Inflammatory macrophage (primary cell): ENCODE measurements at places on chromosomes 11 and 22.

- no peak for DNase-seq
Observed at GRCh38 chr11:80241766-80242165, 800.9 kb upstream of the TENM4 start.

DNA sequence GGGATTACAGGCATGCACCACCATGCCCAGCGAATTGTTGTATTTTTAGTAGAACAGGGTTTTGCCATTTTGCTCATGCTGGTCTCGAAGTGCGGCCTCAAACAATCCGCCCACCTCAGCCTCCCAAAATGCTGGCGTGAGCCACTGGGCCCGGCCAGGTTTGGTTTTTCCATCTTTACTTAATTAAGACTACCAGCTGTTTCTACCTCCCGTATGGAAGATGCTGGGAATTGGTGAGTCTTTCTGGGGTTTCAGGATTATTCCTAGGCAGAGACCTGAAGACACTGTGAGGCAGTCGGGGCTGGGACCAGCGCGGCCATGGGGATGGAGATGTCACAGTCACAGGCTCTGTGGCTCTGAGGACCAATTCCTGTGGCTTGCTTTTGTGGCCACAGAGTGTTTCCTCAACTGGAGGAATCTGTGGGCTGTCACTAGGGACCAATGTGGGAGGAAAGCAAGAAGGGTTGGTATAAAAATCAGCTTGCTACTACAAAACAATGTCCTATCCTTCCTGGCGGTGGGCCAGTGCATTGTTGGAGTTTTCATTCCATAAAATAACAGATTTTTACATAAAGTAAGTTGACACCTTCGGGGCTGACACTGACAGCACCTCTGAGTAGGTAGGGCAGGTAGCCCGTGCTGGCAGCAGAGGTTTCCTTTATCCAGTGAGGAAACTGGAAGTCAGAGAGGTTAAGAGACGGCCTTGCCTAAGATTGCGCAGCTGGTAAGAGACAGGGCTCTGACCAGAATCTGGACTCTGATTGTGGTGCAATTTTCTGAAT, 8.4 kb upstream of the FTH1 start:
- peak; percentile 82 for DNase-seq

GRCh38 chr22:46245511-46245910, 4.6 kb downstream of the CDPF1 start:
- no peak for DNase-seq

- no peak for DNase-seq
Observed at GRCh38 chr11:100753571-100753970, 66.5 kb downstream of the ARHGAP42 start.

- no peak for DNase-seq
Observed at GRCh38 chr11:2961080-2961479, 31.0 kb downstream of the NAP1L4 start.

- DNase-seq: no peak
Observed at GRCh38 chr11:30567120-30567519, 19.0 kb downstream of the MPPED2 start.

- no peak for DNase-seq
Observed at GRCh38 chr11:44773351-44773965, 46.7 kb downstream of the TSPAN18 start.

DNA sequence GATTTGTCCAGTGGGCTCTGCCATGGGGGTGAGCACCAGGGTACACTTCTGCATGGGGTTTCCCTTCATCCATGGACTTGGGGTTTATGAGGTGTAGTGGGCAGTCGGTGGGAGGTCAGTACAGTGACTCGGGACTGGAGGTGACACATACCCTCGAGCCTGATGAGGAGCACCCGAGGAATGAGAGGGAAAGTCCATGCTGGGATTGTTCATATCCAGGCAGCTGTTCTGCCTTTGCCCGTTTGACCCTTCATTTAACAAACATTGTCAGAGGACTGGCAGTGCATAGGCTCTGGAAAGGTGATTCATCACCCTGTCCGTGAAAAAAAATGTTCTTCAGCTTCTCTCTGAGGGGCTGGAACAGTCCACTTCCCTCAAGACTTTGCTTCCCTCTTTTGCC, 2.7 kb downstream of the NAV2 start:
- no peak for DNase-seq

- DNase-seq: peak; percentile 79
Observed at GRCh38 chr11:3840870-3841425, at the start of gene RHOG. TSS of gene RHOG (minus strand) at chr11:3840959. CDS start at chr11:3828138, 12,821 bp downstream.

DNA sequence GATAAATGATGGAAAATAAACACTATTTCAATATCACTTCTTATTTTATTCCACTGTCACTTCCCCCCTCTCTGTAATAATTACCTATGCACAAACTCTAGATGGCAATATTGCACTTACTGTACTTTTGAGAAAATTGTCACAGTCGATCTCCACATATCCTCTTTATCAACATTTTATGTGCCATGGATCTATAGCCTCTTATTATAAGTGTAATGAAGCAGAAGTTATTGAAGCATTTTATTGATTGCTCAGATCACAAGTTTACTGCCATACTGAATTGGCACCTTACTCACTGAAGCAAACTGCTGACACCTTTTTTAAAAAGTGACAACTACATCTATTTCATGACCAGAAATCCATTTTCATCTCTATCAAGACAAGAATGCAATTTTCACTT, 133.4 kb downstream of the DCDC1 start:
- DNase-seq: peak; percentile 7

GRCh38 chr11:88275636-88276035, 61.9 kb downstream of the CTSC start:
- no peak for DNase-seq

GRCh38 chr22:36554098-36554497, 25.1 kb upstream of the EIF3D start:
- no peak for DNase-seq

- DNase-seq: no peak
Observed at GRCh38 chr11:44760917-44761550, 34.3 kb downstream of the TSPAN18 start.

GRCh38 chr11:79413268-79413667, 27.6 kb downstream of the TENM4 start:
- no peak for DNase-seq

- no peak for DNase-seq
Observed at GRCh38 chr11:105718641-105719040, 108.8 kb downstream of the GRIA4 start.

DNA sequence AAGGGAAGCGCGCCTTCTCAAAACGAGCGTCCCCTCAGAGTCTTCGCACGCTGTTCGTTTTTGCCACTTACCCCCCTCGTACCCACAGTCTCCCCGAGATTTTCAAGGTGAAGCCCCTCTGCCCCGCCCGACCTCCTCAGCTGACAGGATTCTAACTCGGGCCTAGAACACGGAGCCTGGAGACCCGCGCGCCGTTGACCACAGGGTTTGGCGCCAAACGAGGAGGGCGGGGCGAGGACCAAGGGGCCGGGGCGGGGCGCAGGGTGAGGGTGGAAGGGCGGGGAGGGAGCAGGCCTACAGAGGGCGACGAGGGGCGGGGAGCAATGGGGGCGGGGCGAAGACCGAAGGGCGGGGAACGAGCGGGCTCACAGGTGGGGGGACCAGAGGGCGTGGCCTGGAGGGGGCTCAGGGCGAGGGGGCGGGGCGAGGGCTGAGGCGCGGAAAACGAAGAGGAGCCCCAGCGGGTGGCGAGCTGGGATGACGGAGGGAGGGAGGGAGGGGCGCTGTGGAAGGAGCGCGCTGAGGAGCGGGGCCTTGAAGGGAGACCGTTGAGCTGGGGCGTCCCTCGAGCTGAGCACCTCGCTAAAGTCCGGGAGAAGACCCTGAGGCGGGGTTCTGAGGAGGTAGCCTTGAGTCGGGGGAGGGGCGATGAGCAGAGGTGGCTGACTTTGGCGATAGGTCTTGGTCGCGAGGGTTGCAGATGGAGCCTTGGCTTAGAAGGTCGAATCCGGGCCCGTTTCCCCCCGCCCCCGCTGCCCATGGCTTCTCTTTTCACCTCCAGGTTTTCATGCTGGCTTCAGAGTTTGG, at the start of gene DMC1:
TSS of gene DMC1 (minus strand) at position 212 of the 807 bp plus-strand sequence. CDS start 1,927 bp downstream, outside the sequence.
- DNase-seq: peak; percentile 23

- DNase-seq: no peak
Observed at GRCh38 chr11:13126430-13126829, 117.3 kb downstream of the RASSF10 start.

DNA sequence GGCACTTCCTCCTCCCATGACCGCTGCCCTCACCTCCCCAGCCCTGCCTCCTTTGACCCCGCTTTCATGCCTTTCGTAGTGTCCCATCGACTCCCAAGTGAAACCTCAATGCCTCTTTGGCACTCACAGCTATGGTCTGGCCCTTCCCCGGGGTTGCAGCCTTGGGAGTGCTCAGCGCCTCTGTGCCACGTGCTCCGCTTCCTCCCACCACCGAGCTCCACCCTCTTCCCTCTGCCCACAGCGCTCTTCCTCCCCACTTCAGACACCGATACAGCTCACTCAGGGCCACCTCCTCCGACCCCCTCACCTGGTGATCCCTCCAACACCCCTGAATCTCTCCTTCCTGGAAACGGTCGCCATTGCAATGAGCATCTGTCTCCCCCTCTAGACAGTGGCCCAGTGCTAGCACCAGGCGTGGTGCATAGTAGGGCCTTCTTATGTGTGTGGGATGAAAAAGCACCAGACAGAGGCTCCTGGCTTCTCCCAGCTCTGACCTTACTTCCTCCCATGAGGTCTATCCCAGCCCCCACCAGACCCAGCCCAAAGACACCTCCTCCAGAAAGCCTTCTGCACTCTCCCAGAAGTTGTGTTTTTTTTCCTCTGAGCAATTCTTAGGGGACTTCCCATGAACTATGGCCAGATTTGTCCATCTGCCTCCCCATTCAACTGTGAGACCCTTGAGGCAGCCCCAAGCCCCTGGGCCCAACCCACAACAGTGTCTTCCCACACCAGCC, 16.4 kb upstream of the SCGB1A1 start:
- peak; percentile 78 for DNase-seq

DNA sequence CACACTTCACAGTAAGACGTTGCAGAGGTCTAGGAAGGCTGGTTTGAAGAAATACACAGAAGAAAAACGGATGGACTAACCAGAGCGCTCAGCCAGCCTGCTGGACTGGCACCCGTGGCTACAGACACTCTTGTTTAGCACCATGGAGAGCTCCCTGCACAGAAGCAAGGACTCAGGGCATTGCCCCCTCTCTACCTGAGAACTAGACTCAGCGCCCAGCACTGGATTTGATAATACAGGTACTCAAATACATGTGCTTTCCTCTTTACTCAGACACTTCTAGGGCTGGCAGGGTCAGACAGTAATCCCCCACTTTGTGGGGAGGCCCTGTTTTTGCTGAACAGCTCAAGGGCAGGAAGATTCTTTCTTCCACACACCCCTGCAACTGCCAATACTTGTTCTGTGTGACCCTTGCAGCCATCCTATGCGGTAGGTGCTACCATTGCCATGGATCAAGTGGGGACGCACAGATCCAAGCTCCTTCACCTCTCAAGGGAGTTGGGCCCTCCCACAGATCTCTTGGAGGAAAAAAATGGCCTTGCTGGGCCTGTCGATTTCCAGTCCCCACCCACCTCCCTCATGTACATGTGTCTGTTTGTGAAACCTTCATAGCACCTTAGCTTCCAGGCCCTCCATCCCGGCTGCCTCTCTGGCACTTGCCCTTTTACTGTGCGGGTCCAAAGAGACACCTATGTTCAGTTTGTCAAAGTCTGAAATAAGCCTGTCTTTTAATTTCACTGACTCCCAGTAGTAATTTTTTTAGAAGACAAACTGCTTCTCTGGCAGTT, 5.1 kb upstream of the P2RX6 start:
- peak; percentile 27 for DNase-seq

- DNase-seq: peak; percentile 77
Observed at GRCh38 chr11:95764267-95764898, 25.2 kb downstream of the FAM76B start.

- no peak for DNase-seq
Observed at GRCh38 chr11:41256041-41256440, 203.4 kb downstream of the LRRC4C start.

GRCh38 chr22:40178417-40179409, 988 bp downstream of the TNRC6B start:
- peak; percentile 33 for DNase-seq

DNA sequence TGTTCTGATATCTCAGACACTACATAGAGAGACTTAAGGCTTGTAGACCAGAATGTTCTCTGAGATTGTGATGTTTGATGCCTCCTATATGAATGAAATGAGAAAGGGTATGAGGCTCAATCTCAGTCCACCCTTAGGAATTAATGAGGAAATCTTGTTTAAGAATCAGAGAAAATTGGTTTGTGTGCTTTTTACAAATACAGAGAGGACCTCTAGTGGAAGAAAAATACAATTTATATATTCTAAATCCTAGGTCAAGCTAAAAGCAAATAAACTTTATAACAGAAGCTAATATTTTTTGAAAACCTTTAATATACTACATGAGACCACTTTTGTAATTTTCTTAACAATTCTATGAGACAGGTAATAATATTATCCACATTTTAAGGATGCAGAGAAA, 5.0 kb upstream of the OR52H1 start:
- DNase-seq: no peak

- no peak for DNase-seq
Observed at GRCh38 chr11:117295438-117296137, 4.4 kb downstream of the BACE1-AS start.

DNA sequence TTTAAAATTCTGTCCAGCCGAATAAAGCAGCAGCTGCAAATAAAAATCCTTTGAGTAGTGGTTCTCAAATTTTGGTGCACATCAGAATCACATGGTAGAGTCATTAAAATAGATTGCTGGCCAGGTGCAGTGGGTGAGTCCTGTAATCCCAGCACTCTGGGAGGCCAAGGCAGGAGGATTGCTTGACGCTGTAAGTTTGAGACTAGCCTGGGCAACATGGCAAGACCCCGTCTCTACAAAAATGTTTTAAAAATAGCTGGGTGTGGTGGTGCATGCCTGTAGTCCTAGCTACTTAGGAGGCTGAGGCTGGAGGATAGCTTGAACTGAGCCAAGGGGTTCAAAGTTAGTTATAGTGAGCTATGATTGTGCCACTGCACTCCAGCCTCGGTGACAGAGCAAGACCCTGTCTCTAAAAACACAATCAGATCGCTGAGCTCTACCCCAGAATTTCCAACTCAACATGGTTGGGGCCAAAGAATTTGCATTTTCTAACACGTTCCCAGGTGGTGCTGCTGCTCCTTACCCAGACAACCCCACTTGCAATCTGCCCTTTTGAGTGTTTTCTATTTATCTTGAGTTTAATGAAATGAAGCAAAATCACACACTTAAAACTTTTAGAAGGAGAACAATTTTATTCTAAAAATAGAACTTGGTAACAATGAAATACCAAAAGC, 48.8 kb downstream of the BIRC2 start:
- DNase-seq: no peak
